Tibial nerve (tissue), 4 donors: ENCODE measurements at places on chromosomes 6 and 20.

GRCh38 chr6:7993952-7994351 lies 70.2 kb downstream of the BLOC1S5 start:
- no peaks in the 10 kb centered on the region for H3K4me1 ChIP-seq
- DNase-seq: no peak
- no peaks in the 10 kb centered on the region for H3K36me3 ChIP-seq
- H3K27ac ChIP-seq: no peak overlapping the region
- H3K4me3 ChIP-seq: no peak overlapping the region

DNA sequence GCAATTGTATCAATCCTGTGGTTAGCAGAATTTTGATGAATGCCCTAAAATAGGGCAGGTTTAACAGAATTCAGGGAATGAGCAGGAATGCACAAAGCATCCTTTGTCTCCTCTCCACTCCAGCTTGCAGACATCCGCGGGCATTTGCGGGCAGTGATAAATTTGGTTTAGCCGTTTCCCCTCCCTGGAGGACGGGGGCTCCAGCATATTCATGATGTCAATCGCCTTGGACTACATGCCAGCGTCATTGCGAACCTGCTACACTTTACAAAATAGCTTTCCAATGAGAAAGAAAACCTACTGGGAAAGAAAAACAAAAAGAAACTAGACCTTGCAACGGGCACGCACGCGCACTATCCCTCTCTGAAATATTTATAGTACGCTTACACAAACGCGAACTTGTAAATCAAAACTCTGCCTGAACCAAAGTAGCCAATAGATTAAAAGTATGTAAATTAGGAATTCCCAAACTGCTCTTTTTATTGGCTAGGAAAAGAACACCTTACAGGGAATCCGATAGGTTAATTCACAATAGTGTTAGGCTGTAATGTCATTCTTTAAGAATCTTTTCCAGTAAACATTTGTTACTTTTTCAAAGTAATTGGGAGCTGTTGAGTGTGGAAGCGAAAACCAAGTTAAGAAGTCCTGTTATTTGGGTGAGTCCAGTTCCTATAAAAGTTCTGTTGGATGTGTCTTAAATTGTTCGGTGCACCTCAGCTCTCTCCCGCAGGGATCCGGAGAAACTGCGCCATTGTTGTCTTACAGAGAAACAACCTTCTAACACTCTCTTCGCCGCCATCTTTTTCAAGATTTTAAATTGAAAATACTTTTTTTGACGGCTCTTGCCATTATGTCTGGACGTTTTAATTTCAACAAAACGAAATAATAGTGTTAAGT lies 136.7 kb downstream of the HFE start:
- DNase-seq: peak; percentile 59
- H3K36me3 ChIP-seq: no peaks in the 10 kb centered on the region
- H3K4me3 ChIP-seq: peak overlapping the region; percentile 56

GRCh38 chr6:14365393-14365792 lies 247.8 kb downstream of the CD83 start:
- no peaks in the 10 kb centered on the region for H3K27me3 ChIP-seq
- H3K36me3 ChIP-seq: no peaks in the 10 kb centered on the region
- DNase-seq: no peak
- no peaks in the 10 kb centered on the region for H3K4me1 ChIP-seq
- H3K4me3 ChIP-seq: no peak overlapping the region
- H3K27ac ChIP-seq: no peak overlapping the region

DNA sequence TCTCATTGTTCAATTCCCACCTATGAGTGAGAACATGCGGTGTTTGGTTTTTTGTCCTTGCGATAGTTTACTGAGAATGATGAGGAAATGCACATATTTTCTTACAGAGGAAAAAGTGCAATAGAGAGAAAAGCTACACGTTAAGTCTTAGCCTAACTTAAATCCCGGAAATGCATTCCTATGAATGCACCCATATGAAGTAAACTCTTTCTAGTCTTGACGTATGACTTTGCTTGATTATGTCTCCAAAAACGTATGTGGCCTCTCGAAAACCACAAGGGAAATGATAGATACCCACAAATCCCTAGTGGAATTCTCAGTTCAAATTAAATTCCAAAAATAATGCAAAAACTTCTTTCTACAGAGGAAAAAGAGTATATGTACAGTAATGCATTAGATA lies 90.7 kb upstream of the SASH1 start:
- H3K4me3 ChIP-seq: no peak overlapping the region
- no peak overlapping the region for H3K27ac ChIP-seq
- peaks cover 15% of the 10 kb centered on the region for H3K4me1 ChIP-seq
- no peaks in the 10 kb centered on the region for H3K27me3 ChIP-seq
- no peak for DNase-seq

DNA sequence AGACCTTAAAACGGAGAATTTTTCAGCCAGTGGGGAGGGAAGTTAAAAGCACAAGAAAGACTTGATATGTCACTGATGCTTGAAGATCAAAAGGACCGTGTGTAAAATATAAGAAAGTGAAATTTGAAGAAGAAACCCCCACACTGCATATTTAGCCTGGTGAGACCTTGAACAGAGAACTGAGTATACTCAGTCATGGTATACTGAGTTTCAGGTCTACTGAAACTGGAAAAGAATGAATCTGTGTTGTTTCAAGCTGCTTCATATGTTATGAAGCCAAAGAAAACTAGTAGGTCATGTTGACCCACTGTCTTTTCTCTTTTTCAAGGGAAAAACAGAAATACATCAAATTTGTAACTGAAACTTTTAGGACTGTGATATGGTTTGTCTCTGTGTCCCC lies 443.8 kb upstream of the GJE1 start:
- no peaks in the 10 kb centered on the region for H3K4me1 ChIP-seq
- no peak for DNase-seq
